ENCODE measurements at places on chromosomes 2 and 18. TPM values are rescaled to one million over a fixed set of nuclear protein-coding genes. Genes with fewer than 3 reads are reported as not detected.

SNORC gene
- 8.3 TPM for total RNA-seq

STAT4 gene
- 3.5 TPM for total RNA-seq

DOCK10 gene
- 49.8 TPM for total RNA-seq

ANKRD30B gene
- total RNA-seq, result not detected

LRP1B gene
- total RNA-seq, result not detected

UGT1A4 gene
- not detected for total RNA-seq

REG3A gene
- total RNA-seq, result not detected

FTCDNL1 gene
- total RNA-seq, result 2.2 TPM

SMPD4 gene
- total RNA-seq, result 73.9 TPM

NEUROD1 gene
- total RNA-seq, result not detected

SERPINB10 gene
- 0.22 TPM for total RNA-seq

CELF4 gene
- not detected for total RNA-seq

ERICH2 gene
- not detected for total RNA-seq

CD8B2 gene
- total RNA-seq, result not detected

CTDSP1 gene
- total RNA-seq, result 71.7 TPM

REEP1 gene
- total RNA-seq, result 0.57 TPM

MTIF2 gene
- 44.7 TPM for total RNA-seq

TMEM17 gene
- total RNA-seq, result 5.7 TPM

ZNF396 gene
- 0.66 TPM for total RNA-seq

GNAL gene
- total RNA-seq, result 7.8 TPM

PRKAG3 gene
- total RNA-seq, result not detected

KCNS3 gene
- 1.2 TPM for total RNA-seq

G6PC2 gene
- not detected for total RNA-seq

TMSB10 gene
- total RNA-seq, result 9,403 TPM

RAX gene
- total RNA-seq, result not detected

KCNIP3 gene
- 0.89 TPM for total RNA-seq

MAP3K19 gene
- total RNA-seq, result not detected

EVA1A gene
- total RNA-seq, result 12.6 TPM

ASPRV1 gene
- 0.17 TPM for total RNA-seq

SLC5A7 gene
- not detected for total RNA-seq

SP140L gene
- 4.1 TPM for total RNA-seq

SS18 gene
- 75.7 TPM for total RNA-seq

CIB4 gene
- 0.16 TPM for total RNA-seq

VWA3B gene
- total RNA-seq, result not detected

MRO gene
- 0.36 TPM for total RNA-seq

ADAM23 gene
- 10.0 TPM for total RNA-seq

PPP1R1C gene
- total RNA-seq, result 2.0 TPM

PPP1R7 gene
- total RNA-seq, result 59.1 TPM

APOB gene
- not detected for total RNA-seq

SERPINB8 gene
- total RNA-seq, result 11.7 TPM

IL1B gene
- 0.42 TPM for total RNA-seq

GALNT13 gene
- 12.6 TPM for total RNA-seq

CRYGC gene
- not detected for total RNA-seq

ANKRD30BL gene
- total RNA-seq, result not detected

DLGAP1 gene
- 0.09 TPM for total RNA-seq

CFAP65 gene
- total RNA-seq, result 0.15 TPM

REG3G gene
- total RNA-seq, result not detected

AQP12A gene
- not detected for total RNA-seq

Data from A549 treated with DMSO at 1 μM for 4 hours (cell line).